ENCODE measurements at places on chromosomes 5 and 9.

- peak; percentile 17 for DNase-seq
Observed at GRCh38 chr9:3962496-3962895, 337.4 kb downstream of the GLIS3 start.

DNA sequence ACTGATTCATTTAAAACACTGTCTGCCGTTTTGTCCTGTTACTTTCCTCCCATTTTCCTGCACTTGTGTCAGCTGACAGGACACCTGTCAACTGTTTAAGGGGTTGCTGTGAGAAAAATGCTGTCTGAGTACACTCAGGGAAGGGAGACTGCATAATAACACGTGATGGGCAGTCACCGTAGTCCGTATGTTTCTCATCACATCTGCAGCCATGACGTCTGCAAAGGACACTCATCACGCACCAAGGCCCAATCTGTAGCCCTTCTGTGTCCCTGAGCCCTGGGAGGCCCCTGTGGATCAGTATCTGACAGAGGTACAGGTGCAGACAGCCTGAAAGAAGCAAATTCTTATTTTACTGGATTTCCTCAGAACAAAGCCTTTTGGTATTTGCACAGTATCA, 396.3 kb downstream of the YTHDC2 start:
- no peak for DNase-seq

DNA sequence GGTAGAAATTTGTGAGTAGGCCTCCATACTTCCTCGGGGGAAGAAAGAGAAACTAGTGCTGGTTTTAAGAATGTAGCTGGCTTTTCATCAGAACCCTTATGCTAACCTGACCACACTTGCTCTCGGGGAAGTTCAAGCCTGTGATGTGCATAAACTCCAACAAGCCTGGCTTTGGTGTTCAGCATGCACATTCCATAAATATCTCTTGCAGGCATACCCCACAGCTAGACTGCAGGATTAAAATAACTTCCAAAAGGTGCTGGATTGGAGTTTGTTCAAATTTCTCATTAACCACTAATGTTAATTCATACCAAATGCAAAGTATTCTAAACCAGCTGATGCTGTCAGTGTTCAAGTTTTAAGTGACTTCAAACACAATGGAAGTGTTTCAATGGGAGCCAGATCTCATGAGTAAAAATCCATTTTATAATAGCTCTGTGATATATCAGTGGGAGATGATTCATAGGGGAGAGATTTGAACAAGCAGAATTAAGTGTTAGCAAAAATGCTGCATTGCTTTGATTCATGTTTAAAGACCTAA, 79.4 kb downstream of the NPR3 start:
- peak; percentile 29 for DNase-seq

GRCh38 chr5:22352493-22352892, 500.7 kb downstream of the CDH12 start:
- DNase-seq, result no peak

DNA sequence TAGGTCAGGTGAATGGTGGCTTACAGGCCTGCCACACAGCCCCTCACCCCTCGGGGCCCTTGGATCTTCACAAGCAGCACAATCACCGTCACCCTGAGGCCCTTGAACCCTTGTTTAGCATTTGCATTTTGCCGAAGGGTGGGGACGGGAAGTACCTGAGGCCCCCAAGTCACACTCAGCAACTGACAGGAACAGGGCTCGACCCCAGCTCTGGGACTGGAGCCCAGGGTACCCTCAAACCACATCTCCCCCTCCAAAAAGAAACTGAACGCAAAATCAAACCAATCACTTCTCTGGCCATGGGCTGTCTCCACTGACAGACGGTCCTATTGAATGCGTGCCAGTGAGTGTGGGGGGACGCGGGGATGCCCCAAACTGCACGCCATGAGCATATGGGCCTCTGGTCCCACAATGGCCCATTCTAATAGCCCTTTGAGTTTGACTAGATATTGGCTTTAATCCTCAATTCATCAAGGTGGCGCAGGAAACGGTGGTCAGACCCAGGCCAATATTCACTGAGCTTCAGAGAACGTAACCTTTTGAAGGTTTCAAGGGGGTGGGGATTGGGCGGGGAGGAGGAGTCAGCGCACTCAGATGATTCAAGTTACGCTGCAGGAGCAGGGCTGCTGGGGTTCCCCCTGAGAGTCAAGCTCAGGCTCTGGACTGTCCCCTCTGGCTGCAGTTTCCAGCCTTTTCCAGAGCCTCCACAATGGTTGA, 176.0 kb downstream of the DAB2IP start:
- DNase-seq, result no peak

DNA sequence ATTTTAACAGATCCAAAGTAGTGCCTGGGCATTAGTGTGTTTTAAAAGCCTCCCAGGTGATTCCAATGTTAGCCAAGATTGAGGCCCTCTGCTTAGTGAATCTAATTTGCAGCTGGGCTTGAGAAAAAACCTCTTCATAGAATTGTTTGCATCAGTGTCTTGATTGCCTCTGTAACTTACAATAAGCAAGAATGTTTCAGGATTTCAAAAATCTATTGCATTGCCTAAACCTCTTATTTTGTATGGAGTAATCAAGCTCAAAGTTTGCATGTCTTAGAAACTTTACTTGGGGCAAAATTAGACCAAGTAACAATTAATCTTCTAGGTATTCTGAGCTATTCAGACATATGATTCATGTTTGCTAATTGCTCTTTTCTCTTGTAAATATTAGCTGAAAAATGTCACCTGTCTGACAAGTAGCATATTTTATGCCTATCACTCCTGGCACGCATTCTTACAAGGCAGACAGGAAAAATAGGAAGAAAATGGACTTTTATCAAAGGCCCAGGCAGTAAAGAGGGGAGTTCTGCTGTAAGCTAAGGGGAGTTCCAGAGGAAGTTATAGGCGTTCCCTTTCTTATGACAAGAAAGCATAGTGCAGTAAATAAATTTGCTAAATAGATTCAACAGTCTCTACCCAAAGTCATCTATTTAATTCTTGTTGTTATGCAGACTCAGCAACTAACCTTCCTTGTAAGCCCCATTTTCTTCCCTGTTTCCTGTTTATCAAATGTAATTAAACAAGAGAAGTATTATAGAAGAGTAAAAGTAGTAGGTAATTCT, 21.0 kb downstream of the PDCD1LG2 start:
- no peak for DNase-seq

DNA sequence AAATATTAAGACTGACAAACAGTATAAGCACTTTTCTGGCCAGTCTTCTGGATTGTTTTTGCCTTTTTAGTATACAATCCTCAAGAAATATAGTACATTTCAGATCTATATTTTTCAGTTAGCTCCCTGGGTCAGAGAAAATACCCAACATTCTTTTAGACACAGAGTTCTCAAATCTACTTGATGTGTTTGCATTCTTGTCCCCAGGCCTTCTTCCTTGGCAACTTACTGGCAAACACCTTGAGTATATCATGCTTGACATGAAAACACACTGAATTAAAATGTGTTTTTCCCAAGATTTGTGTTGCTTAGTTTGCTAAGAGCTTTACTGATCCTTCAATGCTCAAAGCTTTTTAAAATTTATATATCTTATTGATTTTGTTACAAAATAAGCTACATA, 1413.1 kb upstream of the CDH9 start:
- no peak for DNase-seq

- DNase-seq, result no peak
Observed at GRCh38 chr5:113027431-113027830, 50.8 kb downstream of the DCP2 start.

DNA sequence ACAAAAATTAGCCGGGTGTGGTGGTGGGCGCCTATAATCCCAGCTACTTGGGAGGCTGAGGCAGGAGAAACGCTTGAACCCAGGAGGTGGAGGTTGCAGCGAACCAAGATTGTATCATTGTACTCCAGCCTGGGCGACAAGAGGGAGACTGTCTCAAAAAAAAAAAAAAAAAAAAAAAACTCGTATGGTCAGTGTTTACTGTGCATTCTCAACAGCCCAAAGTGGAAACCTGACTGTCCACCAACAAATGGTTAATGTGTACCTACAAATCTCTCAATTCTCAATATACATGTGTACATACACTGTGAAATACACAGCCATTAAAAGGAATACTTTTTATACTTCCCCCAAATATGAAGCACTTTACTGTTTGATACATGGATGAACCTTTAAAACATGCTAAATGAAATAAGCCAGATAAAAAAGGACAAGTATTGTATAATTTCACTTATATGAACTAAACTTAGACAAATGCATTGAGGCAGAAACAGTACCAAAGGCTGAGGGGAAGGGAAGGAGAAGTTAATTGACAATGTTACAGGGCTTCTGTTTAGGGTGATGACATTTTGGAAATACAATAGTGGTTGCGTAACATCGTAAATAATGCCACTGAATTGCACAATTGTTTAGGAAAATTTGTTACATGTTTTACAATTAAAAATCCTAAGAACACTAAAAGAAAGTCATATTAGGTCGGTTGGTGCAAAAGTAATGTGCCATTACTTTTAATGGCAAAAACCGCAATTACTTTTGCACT, 16.5 kb downstream of the DNAJA1 start:
- DNase-seq, result no peak

GRCh38 chr5:100623719-100624118, 88.5 kb downstream of the FAM174A start:
- no peak for DNase-seq

DNA sequence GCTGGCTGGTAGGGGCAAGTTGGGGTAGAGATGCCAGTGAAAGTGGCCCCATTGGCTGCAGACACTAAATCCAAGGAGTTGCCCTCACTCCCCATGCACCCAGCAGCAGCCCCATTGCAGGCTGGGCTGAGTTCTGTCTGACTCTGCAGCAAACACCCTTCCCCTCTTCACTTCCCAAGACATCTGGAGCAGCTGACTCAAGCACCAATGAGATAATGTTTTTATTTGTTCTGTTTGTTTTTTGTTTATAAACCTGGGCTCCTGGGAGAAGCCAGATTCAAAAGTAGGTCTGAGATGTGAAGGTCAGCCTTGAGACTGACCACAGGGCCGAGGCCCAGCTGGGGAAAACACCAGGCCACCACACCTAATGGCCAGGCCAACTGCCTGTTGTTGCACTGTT, 545.9 kb upstream of the KLF4 start:
- no peak for DNase-seq

- no peak for DNase-seq
Observed at GRCh38 chr9:84382720-84383119, 42.2 kb upstream of the SLC28A3 start.

- DNase-seq, result no peak
Observed at GRCh38 chr5:5751498-5751897, 329.0 kb downstream of the ICE1 start.

DNA sequence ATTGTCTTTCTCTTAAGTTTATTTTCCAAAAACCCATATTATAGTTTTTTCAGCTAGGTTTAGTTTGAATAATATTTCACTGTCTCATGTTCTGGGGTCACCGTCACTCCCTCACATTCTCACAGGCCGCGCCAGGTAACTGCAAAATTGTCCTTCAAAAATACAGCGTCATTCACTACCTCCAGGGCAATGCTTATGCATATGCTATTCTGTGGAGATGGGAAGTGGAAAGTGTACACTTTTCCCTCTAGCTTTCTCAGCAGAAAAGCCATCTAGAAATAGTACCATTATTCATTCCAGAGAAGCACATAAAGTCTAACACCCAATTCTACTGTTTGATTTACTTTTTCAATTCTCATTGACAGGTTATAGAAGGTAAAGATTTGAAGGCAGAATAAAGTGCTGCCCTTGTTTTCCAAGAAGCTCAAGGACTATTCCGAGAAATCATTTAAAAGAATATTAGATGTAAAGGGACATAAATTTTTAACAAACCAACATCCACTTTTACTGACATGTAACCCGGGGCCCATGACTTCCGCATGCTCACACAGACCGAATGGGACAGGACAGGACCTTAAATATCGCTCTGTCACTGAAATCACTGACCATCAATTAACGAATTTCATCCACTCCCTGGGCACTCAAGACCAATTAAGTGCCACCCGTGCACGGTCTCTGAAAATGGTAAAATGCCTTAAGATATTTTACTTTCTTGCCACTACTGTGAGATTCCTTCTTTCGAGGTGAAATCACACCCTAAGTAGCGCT, 720 bp downstream of the NUDT12 start:
- DNase-seq, result peak; percentile 2

- DNase-seq, result no peak
Observed at GRCh38 chr5:21810737-21811316, 1042.3 kb downstream of the CDH12 start.

GRCh38 chr5:68287631-68287975, 72.0 kb downstream of the PIK3R1 start:
- DNase-seq, result no peak

- no peak for DNase-seq
Observed at GRCh38 chr5:166165596-166165995, 2125.8 kb upstream of the WWC1 start.

DNA sequence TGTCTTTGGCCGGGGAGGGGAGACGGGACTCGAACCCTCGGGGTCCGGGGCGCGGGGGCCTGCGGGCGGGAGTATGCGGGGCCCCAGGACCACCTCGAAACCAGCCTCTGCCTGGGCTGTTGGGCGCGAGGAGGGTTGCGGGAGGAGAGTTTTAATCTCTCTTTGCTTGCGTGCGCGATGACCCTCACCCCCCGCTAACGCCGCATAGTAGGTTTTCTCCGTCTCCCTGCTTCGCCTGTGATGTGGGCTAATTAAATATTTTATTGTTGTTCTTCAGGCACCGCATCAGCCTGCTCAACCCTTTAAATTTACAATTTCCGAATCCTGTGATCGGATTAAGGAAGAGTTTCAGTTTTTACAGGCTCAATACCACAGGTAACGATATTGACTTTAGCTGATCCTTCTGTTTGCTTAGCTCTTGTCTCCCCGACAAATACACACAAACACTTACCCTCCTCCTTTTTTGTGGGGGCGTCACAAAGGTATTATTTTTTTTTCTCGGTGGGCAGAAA, 1.7 kb downstream of the TLE4 start:
- DNase-seq, result no peak

- no peak for DNase-seq
Observed at GRCh38 chr5:87435144-87435694, 22.5 kb upstream of the CCNH start.

DNA sequence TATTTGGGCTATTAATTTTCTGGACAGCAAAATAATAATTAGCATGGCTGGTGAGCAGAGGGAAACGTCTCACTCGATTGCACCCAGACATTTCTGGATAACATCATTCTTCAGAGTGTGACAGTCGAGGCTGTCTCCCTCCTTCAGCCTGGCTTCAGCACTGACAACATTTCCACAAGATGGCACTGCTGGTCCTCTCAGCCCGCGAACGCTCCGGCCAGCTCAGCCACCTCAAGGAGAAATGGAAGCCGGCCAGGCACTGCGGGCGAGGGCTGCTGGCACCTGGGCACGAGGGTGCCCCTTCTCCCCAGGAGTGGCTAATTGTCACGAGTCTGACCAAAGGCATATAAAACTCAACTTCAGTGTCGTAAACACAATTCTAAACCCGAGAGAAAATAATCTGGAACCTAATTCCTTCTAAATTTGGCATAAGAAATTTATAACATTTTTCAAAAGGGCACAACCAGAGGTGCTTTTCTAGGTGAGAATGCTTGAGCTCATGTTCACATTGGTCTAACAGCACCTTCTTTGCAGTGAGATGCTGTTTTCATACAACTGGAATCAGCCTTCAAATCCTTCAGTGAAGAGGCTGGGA, 65.9 kb downstream of the DAP start:
- peak; percentile 76 for DNase-seq

GRCh38 chr5:79973511-79973910, 17.6 kb downstream of the MTX3 start:
- no peak for DNase-seq

All from AG08396 (cell line).